ENCODE measurements at places on chromosomes 6 and 20. TPM values are rescaled to one million over a fixed set of nuclear protein-coding genes. Genes with fewer than 3 reads are reported as not detected.
A peak's percentile ranks its signal among the peaks of the same experiment; 100 is the strongest.

DNA sequence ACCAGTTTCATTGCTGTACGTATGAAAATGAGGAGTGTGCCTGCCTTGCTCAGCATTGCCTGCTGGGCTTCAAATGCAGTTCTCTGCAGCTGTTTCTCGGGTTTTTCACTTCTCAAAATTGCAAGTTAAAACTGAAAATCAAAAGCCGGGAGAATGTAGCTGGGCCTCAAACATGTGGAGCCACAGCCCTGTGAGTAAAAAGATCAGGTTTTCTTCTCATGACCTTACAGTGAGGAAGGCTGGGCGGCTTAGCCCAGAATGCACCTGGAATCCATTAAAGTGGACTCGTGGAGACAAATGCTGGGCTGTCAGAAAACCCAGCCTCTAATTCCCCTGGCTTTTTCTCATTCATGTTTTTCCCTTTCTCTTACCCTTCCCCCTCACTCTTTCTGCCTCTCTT is 34.4 kb downstream of the DSE start:
- peak; percentile 44 for DNase-seq

- no peak for DNase-seq
Observed at GRCh38 chr6:144606083-144606482, 320.9 kb downstream of the UTRN start.

GRCh38 chr6:143928853-143929252 is 64.6 kb downstream of the ZC2HC1B start:
- no peak for DNase-seq

Gene SLC32A1
- polyA plus RNA-seq: not detected

DNA sequence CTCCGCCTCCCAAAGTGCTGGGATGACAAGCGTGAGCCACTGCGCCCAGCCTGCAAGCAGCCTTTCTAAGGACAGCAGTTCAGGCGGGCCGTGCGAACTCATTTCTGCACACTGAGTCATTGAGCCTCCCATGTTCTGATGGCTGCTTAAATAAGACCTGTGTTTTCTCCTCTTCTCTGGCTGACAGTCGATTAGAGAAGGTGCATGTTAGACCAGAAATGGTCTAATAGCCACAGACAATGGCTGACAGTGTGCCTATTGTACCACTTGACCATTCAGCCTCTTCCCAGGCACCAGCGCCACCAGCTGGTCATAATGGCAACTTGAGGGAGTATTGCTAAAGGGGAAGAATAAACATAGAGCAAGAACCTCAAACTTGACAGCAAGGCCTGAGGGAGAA is 6.2 kb downstream of the CST11 start:
- no peak for DNase-seq

Gene MUCL3
- polyA plus RNA-seq: 0.10 TPM

- DNase-seq: no peak
Observed at GRCh38 chr6:93751969-93752368, 332.6 kb upstream of the EPHA7 start.

Gene EDN3
- 26.8 TPM for polyA plus RNA-seq

DNA sequence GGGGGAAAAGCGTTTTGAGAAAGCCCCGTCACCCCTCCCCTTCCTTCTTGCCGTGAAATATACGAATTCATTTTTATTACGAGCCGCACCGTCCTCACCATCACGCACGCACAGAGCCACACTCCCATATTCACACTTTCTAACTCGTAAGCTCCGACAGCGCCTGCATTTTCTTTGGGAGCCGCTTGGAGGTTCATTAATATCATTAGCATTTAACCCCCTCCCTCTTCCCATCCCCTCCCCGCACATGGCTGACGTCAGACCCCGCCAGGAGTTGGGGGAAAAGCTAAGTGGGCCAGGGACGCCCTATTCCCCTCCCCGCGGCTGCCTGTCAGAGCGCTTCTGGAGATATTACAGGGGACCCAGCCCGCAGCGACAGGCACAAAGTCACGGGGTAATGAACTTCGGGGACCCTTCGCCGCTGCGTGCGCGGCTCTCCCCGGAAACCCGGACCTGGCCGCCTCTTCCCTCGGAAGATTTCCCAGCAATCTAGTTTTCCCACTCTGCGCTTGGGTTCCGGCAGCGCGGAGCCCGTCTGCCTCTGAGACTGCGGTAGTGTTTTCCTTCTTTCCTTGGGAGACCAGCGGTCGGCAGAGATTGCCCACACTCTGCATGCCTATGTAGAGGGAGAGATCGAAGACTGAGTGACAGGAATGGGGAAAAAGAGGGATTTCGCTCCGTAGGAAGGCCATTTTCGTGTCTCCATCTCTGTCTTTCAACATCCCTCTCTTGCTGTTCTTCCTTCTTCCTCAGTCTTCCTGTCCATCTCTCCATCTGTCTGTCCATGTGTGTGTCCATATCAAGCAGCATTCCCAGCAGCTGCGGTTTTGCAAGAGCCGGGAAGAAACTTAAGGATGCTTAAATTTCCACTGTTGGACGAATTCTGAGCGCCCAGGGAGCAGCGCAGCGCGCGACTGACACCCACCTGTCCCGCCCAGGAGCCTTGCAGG is at the start of gene NR2E1:
Gene NR2E1 (plus strand): TSS at position 309 of the 950 bp plus-strand sequence. CDS start 744 bp downstream, outside the sequence.
- no peak for DNase-seq

Gene ETV7
- polyA plus RNA-seq: 0.17 TPM

DNA sequence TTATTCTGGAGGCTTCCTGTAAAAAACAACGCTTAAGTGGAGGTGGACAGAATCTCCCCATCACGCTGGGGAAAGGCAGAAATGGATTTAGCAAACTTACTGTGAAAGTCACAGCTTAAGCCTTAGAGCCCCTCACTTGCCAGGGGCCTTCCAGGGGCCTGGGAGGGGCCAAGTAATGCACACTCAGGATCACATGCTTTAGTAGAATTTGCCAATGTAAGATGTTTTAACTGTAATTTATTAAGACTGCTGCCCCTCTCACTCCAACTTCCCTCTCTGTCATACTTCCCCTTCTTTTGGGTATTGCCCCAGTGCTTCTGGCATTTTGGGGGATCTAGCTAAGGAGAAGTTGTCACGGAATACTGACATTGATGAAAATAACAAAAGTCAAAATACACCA is 12.6 kb upstream of the ADA start:
- no peak for DNase-seq

DNA sequence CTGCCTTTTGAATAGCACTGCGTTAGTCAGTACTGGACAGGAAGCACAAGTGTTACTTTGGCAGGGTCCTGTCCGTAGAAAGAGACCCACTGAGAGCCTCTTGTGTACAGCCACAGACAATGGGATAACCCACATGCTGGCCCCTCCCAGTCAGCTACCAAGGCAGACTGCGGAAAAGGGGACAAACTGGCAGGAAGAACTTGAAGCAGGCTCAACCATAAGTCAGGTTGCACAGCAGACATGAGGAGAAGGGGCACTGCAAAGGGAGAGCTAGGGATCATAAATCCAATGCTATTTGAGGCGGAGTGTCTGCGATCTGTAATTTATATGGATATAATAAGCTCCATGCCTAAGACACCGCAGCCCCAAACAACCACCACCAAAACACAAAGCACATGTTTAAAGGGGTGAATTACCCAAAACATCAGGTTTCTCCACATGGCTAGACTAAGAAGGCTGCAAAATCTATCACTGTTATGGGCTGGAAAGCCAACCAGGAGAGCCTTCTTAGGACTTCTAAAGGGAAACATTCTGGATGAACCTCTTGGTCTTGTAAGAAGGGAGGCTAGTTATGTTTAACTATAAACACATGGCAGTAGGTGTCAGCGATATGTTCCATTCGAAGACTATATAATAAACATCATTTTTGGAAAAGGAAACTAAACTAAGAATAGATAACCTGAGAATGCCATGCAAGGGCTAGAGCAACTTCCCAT is 141.7 kb downstream of the BACH2 start:
- peak; percentile 82 for DNase-seq

DNA sequence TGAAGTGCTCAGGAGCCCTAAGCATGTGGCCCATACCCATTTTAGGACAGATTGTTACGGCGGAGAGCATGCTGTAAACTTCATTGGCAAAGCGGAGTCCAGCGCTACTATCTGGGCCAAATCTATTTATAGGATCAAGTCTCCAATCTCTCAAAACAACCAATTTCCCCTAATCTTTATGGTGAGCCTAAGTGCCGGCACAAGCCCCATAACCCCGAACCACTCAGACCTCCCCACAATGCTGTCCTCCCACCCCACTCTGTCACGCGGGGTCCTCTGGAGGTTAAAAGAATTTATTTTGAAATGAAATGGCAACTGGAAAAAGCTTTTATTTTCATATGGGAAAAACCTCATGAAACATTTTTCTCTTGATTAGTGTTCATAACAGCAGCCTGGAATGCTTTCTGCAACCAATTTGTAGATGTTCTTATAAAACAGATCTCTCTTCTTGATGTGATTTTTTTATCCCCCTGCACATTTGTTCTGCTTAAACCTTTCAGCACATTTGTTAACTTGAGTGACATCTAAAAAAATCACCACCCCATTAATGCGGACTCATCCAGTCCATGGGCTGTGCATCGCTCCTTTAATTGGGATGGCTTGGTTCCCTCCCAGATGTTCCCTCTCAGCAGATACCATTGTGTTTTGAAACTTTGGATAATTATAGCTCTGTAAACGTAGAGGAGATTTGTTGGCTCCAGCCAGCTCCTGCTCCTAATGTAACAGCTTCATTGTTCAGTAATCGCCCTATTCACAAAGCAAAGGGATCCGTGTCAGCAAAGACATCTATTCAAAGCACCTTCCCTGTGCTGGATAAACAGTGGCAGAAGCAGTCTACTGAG is 323.6 kb downstream of the CD83 start:
- no peak for DNase-seq

- no peak for DNase-seq
Observed at GRCh38 chr6:134546962-134547645, 229.2 kb upstream of the SGK1 start.

DNA sequence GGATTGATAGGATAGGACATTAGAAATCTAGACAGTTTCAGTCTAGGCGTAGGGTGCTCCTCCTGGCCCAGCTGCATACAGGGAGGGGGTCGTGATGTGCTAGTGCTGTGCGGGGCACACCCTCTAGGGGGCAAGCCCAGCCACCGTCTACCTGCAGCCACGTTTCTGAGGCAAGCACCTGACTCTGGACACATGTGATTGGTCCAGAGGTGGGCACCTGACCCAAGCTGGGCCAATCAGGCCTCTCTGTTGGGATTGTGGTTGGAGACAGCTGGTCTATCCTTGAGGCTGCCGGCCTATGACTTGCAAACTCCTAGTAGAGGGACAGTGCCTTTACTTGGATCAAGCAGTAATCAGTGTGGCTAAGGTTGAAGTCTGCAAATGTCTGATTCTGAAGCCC is 317.1 kb downstream of the BMP7 start:
- DNase-seq: no peak

GRCh38 chr6:149474108-149474935 is 10.5 kb downstream of the ZC3H12D start:
- DNase-seq: no peak

- no peak for DNase-seq
Observed at GRCh38 chr6:7148100-7148822, 40.5 kb downstream of the RREB1 start.

DNA sequence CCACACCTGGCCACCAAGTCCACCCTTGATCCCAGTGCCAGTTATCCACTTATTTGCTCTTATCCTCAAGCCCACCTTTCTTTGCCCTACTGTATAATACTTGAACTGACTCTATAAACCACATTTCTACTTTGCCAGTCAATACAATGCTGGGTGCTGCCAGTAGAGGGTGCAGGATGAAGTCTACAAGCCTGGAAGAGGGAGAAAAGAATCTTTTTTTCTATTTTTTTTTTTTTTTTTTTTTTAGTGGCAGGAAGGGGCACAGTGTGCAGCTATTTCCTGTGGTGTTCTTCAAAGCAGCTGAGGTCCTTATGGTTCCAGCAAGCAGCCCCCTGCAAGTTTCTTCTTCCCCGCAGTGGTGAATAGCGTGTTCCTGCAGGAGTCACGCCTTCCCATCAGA is 22.2 kb upstream of the GABRR1 start:
- DNase-seq: no peak

GRCh38 chr6:73394577-73395354 is at the start of gene DDX43:
Gene DDX43, plus strand, starts transcription at chr6:73394828. Its CDS starts 78 bp downstream, at chr6:73394906.
- DNase-seq: no peak

Gene BPIFB4
- not detected for polyA plus RNA-seq

- no peak for DNase-seq
Observed at GRCh38 chr20:39795401-39796272, 833.5 kb downstream of the DHX35 start.

DNA sequence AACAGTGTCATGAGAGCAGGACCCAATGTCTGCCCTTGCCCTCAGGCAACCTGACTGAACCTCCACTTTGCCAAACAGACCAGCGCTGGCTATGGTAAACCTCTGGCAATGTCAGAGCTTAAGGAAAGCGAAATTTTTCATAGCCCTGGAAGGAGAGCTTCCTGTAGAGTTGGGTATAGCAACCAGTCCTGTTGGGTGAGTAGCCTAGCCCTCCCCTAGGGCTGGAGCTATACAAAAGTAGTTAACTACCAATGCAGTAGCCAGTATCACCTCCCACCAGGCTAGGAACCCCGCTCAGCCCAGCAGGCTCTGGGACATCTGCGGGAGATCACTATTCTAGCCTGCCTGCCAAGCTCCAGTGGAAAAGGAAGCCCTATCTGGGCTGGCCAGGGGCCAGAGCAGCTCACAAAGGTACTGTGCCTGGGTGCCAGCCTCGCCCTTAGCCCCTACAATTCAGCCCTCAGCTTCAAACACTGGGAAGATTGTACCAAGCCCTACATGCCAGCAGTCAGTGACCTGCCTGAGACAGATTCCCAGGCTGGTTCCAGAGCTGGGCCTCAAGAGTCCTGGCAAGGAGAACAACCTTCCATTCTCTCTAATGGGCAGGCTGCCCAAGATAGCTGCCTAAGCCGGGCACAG is 7.9 kb downstream of the WFDC3 start:
- DNase-seq: no peak

GRCh38 chr20:43812216-43812615 is 85.4 kb upstream of the GTSF1L start:
- no peak for DNase-seq

DNA sequence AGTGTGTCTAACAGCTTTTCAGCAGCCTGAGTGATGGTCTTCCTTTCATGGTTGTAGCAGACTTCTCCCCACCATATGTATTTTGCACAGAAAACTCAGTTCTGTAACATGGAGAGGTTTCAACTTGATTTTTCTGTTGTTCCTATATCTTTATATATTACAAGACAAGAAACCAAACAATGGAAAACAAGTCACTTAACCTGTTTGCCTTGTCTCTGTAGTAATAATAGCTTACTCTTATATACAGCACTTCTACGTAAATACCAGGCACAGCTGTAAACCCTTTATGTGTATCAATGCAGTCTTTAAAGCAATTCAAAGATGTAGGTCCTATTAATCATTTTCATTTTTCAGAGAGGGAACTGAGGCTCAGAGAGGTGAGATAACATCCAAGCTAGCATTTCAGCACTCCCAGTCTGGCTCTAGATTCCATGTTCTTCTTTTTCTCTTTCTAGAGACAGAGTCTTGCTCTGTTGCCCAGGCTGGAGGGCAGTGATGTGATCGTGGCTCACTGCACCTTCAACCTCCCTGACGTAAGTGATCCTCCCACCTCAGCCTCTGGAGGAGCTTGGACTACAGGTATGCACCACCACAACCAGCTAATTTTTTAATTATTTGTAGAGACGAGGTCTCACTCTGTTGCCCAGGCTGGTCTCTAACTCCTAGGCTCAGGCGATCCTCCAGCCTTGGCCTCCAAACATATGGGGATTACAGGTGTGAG is 90.4 kb downstream of the DTNBP1 start:
- no peak for DNase-seq

All from left lung (tissue), 14 donors.